ENCODE measurements at places on chromosomes 2 and 18.

DNA sequence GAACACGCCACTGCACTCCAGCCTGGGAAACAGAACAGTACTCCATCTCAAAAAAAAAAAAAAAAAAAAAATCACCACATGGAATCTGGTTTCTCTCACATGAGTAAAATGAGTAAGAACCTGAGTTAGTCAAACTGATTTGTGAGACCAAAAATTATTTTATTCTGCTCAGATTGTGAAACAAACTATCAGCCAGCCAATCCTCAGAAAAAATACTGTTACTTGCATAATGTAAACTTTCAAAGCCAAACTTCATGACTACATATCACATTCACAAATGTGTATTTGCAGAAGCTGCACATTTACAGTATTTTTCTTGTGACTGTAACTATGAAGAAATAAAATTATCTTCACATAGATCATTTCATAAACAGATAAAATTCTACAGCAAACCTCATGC is 23.2 kb downstream of the SUMO1 start:
- no peak for DNase-seq

DNA sequence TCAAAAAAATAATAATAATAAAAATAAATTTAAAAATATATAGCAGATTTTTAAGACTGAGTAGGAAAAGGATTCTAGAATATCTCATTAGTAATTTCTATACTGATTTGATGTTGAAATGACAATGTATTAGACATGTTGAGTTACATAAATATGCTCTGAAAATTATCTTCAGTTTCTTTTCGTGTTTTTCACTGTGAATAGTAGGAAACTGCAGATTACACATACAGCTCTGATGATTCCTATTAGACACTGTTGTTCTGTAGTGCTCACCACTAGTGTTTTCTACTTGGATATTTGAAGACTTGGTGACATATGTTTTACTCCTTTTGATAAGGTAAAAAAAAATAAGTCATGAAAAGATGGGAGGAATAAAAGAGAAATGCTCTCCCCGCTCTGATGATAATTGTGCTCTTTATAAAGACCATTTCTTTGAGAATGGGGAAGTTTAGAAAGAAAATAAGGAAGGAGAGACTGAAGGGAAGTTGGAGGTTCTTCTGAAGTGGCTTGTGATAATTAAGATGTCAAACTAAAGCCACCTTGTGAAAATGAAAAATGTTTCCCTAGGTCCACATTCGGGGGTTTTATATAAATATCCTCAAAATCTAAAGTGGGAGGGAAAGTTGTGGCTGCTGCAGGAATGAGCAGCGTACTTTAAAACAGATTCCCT is 52.9 kb downstream of the SLC9A2 start:
- DNase-seq = no peak

DNA sequence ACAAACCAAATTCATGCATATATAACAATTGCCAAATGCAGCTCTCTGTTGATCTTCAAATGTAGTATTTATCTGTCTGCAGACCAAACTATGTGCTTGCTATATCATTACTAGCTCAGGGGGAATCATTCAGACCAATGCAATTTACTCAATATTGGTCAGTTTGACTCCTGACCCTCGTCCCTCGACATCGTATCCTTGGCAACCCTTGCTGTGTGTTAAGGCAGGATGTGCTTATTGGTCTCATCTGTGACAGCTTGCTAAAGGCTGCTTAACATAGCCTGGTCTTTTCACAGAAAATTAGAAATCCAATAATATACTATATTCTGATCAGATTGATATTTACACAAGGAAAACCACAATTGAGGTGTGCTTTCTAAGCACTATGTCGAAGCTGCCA is 747.1 kb downstream of the GALR1 start:
- DNase-seq = no peak

- no peak for DNase-seq
Observed at GRCh38 chr2:14524803-14525080, 107.8 kb upstream of the LRATD1 start.

DNA sequence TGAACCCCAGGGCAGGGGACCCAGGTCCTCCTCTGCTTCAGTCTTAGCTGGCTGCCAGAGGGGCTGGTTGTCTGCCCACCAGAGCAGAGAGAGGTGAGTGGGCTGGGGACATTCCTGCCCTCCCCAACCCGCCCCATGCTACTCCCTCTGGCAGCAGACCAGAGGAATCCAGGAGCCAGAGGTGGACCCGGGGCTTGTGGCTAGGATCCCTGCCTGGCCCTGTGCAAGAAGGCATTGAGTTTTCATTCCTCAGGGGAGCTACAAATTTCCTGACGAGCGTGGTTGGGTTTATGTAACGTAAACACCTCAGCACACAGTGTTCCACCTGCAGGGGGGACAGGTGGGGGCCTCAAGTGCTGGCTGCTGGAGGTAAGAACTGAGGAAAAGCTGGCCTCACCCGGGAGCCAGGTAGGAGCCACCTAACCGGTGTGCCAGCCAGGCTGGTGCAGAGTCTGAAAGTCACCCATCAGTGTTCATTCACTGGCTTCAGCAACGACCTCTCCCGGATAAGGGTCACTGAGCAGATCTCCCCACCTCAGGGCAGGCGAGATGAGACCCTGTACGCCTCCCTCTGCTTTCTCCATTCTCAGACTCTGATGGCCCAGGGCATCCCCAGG is 246.8 kb downstream of the DYSF start:
- DNase-seq = no peak

- no peak for DNase-seq
Observed at GRCh38 chr2:133652398-133652797, 84.1 kb upstream of the NCKAP5 start.

- DNase-seq = no peak
Observed at GRCh38 chr2:145258903-145259579, 739.1 kb upstream of the ZEB2 start.

DNA sequence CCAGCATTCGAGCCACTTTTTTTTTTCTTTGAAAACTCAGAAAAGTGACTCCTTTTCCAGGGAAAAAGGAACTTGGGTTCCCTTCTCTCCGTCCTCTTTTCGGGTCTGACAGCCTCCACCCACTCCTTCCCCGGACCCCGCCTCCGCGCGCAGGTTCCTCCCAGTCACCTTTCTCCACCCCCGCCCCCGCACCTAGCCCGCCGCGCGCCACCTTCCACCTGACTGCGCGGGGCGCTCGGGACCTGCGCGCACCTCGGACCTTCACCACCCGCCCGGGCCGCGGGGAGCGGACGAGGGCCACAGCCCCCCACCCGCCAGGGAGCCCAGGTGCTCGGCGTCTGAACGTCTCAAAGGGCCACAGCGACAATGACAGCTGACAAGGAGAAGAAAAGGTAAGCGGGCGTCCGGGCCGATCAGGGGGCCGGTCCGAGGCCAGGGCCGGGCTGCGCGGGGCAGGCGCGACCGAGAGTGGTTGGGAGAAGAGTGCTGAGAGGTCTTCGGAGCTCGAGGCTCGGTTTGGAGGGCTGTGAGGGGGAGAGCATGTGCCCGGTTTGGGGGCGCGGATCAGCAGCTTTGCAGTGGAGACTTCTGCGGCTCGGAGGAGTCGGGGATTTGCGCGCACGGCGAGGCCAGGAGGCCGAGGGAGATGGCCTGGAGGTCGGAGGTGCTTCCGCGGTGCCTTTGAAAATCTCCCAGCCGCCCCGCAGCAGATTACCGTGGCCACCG is 502 bp downstream of the EPAS1 start:
- peak; percentile 59 for DNase-seq

- DNase-seq = no peak
Observed at GRCh38 chr18:52992041-52992440, 652.0 kb downstream of the DCC start.

- no peak for DNase-seq
Observed at GRCh38 chr2:177064422-177064821, 148.2 kb upstream of the HNRNPA3 start.

DNA sequence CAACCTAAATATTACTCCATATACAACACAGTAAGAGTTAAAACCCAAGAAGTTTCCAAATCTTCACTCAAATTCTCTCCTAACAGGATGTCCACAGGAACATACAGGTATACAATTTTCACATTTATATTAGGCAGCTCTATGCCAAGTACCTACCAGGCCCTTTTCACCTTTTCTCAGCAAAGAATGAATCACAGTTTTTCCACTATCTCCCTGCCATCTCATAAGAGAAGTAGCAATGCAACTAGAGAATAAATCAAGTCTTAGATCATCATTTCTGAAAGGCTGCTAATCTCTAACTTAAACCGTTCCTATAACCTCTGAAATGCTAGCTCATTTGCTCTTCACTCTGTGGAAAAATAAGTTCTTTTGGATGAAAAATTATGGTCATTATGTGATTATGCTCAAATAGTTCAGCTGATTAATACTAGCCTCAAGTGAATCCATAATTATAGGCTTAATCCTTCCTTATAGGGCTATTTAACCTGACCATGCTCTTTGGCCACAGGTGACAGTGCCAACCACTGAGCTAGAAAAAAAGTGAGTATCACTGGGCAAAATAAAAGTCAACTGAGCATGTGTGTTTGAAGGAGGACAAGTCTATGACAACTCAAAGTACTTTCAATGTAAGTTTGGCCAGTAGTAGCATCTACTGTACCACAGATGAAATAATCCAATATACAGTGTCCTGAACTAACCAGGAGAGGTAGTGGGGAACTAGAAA is 79.7 kb downstream of the COBLL1 start:
- DNase-seq = no peak

DNA sequence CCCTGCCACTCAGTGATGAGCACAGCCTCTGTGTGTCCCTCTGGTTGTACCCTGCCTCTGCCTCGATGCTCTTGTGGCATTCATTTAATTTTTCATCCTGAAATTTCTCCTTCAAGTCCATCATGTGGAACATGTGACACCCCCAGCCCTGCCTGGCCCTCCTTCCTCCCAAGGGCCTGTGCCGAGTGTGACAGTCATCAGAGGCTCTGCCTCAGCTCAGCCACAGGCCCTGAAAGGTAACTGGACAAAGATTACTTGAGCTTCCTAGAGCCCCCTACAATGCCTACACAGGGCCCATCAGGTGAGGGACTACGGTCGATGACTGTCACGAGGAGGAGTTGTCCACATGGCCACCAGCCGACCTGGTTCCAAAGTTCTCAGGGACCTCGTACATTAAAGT is 75.1 kb downstream of the C1QL2 start:
- no peak for DNase-seq

DNA sequence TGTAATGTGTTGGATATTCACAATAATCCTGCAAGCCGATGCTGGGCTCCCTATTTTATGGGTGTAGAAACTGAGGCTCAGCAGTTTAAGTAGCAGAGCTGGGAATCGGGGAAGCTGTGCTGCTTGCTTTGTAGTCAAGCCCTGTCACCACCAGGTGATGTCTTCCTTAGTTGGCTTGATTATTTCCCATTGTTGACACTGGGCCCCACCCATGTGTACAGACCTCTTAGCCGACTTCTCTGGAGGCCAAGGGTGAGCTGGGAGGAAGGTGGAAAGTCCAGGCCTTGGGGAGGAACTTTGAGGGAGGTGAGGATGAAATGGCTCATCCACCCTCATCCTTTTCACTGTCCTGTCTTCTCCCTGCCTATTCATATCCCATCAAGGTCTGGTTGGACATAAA is 60.0 kb downstream of the CAPN13 start:
- no peak for DNase-seq

GRCh38 chr2:55482186-55482884 is 37.2 kb upstream of the CFAP36 start:
- no peak for DNase-seq

- DNase-seq = no peak
Observed at GRCh38 chr18:34358923-34359322, 134.2 kb upstream of the NOL4 start.
